ENCODE measurements at places on chromosomes 3 and 15.

- no peak for DNase-seq
Measured at GRCh38 chr3:71008350-71008935, 575.1 kb downstream of the FOXP1 start.

- no peak for DNase-seq
Measured at GRCh38 chr3:34008191-34008590, 209.8 kb downstream of the PDCD6IP start.

GRCh38 chr15:68318931-68319909, 41.7 kb downstream of the FEM1B start:
- DNase-seq = peak; percentile 10

- DNase-seq = no peak
Measured at GRCh38 chr3:18412684-18413083, 12.5 kb downstream of the SATB1 start.

- no peak for DNase-seq
Measured at GRCh38 chr15:78968539-78969271, 23.9 kb upstream of the CTSH start.

GRCh38 chr15:78110096-78110495, 17.7 kb downstream of the SH2D7 start:
- DNase-seq = peak; percentile 11

DNA sequence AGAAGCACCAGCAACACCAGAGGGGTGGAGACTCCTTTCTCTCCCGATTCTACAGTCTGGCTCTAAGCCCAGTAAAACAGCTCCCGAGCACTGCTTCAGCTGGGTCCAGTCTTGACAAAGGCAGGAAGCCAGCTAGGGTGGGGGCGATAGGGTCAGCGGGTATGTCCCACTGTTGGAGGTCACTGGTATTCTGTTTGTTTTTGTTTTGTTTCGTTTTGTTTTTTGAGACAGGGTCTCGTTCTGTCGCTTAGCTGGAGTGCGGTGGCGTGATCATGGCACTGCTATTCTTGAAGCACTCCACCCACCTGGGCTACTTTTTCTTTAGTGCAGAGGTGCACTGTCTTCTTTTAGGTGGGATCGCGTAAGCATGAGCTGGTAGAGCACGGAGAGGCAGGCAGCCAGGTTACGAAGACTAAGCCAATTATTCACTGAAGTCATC, 16.3 kb downstream of the GCSAM start:
- DNase-seq = no peak

DNA sequence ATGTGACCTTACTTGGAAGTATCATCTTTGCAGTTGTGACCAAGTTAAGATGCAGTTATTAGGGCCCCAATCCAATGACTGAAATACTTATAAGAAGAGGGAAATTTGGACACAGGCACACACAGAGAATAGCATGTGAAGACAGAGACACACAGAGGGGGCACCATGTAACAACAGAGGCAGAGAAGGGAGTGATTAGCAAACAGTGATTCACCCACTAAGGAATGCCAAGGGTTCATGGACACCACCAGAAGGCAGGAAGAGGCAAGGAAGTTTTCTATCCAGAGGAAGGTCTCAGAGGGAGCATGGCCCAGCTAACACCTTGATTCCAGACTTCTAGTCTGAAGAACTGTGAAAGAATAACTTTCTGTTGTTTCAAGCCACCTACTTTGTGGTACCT, 25.0 kb downstream of the SIDT1 start:
- DNase-seq = no peak

GRCh38 chr3:10627884-10628572, 122.6 kb upstream of the ATP2B2 start:
- DNase-seq = no peak

GRCh38 chr3:29202378-29202777, 78.5 kb upstream of the RBMS3 start:
- no peak for DNase-seq

- DNase-seq = no peak
Measured at GRCh38 chr3:32175607-32176197, 62.8 kb upstream of the CMTM8 start.

DNA sequence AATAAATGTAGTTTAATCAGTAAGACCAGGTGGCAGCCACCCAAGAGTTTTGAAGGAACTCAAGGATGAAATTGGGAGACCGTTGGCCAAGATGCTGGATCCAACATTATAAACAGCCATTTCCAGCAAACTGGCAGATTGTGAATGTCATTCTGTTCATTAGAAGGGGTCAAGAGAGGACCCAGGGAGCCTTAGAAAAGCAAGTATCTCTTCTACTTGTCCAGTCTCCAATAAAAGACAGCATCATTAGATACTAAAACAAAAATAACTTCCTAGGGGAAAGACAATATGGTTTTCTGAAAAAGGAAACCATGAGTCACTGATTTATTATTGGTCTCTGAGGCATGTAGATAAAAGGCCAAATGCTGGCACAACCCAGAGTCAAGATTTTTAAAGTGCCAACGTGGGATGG, 67.9 kb downstream of the GADL1 start:
- no peak for DNase-seq

GRCh38 chr3:133282236-133282635, 117.6 kb upstream of the BFSP2 start:
- DNase-seq = no peak

- no peak for DNase-seq
Measured at GRCh38 chr15:39118510-39118909, 462.4 kb upstream of the THBS1 start.

DNA sequence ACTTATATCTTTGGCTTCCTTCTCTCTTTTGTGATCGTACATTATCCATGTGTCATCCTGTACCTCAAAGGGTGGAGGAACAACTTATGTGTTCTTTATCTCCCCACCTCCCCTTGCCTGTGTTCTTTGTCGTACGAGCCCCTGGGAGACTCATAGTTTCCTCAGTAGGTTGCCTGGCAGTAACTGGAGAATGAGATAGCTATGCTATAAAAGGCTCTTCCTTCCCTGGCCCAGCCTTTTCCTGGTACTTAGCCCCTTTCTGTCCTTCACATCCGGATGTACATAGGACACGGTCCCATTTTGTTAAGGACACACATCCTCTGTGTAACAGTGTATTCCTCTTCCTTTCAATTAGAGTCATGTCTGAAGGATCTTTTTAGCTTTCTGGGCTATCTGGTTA, 32.1 kb downstream of the PLCL2 start:
- DNase-seq = no peak

DNA sequence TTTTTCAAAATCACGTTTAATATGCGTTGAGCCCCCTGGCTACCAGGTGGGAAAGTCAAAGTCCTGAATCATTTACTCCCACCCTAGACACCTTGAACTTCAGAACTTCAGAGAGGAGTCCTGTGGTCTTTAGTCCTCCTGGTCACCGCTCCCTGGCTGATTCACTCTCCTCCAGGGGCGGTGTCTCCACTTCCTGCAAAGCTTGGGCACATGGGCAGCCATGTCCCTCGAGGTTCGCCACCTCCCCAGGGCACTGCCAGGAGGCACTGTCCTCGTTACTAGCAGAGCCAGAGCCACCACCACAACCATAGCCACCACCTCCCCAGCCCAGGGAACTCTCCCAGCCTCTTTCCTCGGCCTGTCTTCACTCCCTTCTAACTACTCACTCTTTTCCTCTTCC, 31.0 kb downstream of the LOXL1 start:
- no peak for DNase-seq

GRCh38 chr15:33677238-33677830, 291.0 kb upstream of the CHRM5 start:
- no peak for DNase-seq

DNA sequence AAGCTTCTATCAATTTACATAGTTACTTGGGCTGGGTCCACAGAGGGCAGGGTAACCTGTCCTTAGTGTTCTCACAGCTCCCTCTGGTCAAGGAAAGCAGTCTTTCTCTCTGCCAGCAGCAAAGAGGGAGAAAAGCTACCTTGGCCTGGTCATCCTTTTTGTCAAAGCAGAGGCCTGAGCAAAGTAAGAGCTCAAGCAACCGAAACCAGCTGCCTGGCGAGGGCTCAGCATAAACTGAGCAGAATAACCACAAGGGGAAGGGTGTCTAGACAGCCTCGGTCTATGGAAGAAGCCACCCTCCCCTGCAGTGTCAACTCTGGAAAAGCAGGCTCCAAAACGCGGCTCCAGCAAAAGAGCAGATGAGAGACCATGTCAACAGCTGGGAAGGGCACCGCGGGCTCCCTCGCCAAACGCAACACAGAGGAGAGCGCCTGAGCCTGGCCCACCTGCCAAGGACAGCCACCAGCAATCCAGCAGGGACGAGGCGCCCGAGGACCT, 17.4 kb downstream of the LRIG1 start:
- peak; percentile 72 for DNase-seq

- DNase-seq = no peak
Measured at GRCh38 chr15:80110920-80111319, 41.9 kb upstream of the FAH start.

GRCh38 chr3:71601811-71602210, 18.3 kb upstream of the FOXP1 start:
- no peak for DNase-seq

DNA sequence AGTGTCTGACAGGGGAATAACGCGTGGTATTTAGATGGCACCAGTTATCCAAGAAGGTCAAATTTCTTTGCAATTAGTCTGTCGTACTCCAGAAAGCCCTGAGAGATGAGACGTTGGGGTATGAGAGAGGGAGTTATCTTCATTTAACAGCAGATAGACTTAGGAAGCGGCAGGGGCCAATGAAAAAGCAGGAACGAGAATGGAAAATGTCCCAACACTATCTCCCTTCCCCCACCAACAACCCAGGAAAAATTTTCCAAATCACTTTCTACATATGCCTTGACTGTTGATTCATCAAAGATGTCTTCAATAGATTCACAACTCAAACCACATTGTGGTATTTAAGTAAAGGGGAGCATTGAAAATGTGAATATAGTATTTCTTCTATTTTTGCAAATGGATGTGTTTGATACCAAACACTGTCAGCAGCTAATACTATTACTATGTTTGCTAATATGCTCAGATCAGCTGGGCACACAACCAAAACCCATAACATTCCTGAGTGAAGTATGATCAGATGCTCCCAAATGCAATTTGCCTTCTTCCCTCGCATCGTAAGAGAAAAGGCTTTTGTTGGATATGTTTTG, 13.3 kb upstream of the GREM1 start:
- no peak for DNase-seq

DNA sequence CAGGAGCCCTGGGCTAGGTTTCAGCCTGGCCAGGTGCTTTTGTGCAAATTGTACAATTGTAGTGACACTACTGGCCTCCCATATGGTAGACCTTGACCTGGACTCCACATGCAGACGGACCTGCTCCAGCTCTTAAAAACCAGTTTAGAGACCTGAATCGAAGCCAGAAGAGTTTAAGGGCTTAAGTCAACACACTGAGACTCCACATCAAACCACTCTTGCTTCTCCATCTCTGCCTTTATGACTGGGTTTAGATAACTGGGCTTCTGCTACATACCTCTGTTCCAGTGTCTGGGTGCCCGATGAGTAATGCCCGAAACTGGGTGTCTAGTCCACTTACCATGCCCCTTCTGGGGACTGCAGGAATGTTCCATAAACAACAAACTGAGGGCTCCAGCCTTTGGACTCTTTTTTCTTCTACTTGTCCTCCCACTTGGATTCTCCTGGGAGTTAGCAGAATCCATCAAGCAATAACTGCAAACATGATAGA, 32.8 kb downstream of the TMEM212 start:
- DNase-seq = no peak

DNA sequence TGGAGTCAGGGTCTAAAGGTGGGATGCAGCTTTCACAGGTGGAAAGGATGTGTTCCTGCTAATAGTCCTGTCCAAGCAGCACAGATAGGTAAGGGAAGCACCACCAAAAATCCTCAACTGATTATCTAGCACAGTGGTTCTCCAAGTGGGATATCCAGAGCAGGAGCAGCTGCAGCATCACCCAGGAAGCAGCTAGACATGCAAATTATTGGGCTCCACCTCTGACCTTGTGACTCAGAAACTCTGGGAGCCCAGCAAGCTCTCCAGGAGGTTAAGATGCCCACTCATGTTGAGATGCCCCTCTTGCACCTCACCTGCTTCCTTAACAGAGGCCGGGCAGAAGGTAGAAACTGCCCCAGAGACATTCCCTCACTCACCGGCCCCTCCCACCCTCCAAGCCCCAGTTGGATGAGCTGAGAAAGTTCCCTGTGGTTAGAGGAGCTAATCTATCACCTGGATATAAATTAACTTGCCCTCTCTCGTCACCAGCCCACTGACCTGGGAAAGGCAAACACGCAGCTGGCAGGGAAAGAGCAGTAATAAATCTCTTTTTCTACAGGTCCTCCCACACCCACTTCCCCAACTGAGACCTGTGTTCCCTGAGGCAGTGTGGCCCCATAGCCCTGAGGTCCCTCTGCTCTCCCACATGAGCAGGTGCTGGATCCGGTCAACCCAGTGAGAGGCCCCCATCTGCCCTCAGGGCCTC, 39.3 kb downstream of the ADCY5 start:
- no peak for DNase-seq

DNA sequence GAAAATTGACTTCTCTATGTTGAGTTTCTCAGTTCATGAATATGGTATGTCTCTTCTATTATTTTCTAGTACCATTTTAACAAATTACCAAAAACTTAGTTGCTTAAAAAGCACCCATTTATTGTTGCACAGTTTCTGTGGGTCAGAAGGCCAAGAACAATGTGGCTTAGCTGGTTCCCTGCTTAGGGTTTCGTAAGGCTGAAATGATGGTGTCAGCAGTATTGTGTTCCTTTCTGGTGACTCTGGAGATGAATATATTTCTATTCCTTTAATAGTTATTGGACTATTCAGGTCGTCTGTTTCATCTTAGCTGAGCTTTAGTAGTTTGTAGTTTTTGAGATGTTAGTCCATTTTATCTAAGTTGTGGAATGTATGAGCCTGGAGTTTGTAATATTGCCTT, 44.9 kb downstream of the IL1RAP start:
- DNase-seq = no peak

- DNase-seq = no peak
Measured at GRCh38 chr3:169137076-169137475, 526.4 kb downstream of the MECOM start.

DNA sequence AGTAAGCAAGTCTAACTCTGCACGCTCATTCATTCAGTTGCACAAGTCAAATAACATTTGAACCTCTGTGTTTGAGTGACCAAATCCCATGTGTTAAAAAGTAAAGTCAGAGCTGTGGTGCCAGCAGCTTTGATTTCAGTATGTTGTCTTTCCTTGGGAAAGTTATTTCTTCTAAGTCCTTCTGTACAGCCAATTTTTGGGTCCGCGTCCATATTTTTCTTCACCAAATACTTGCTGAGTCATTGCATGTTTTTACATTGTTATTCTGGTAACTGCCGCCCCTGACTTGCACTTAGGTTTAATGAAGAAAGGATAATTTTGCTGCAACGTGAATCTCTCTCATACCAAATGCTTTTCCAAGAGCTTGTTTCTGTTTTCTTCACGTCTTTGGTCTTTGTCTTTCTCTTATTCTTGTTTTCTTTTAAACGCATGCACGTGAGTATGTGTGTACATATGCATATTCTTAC, 56.7 kb downstream of the PLS1 start:
- no peak for DNase-seq

DNA sequence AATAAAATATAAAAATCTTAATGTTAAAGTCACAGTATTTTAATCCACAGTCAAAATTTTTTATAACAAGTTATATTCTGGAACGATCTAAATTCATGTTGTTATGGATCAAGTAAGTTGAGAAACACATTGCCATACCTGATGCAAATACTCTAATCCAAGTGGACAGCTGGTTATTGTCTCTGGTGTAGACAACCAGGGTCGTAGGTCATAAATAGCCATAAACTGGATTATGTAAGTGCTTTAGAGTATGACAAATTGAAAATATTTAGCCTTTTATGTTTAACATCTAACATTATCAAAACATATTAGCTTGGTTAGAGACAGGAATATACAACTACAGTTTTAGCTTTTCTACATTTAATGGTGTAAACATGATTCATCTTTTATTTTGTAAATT, 53.0 kb downstream of the PLSCR2 start:
- no peak for DNase-seq

Measured in femur (tissue), 1 donor.